Skin of body (tissue), 3 donors: ENCODE measurements at places on chromosomes 11 and 22. TPM values are rescaled to one million over a fixed set of nuclear protein-coding genes. Genes with fewer than 3 reads are reported as not detected.

DNA sequence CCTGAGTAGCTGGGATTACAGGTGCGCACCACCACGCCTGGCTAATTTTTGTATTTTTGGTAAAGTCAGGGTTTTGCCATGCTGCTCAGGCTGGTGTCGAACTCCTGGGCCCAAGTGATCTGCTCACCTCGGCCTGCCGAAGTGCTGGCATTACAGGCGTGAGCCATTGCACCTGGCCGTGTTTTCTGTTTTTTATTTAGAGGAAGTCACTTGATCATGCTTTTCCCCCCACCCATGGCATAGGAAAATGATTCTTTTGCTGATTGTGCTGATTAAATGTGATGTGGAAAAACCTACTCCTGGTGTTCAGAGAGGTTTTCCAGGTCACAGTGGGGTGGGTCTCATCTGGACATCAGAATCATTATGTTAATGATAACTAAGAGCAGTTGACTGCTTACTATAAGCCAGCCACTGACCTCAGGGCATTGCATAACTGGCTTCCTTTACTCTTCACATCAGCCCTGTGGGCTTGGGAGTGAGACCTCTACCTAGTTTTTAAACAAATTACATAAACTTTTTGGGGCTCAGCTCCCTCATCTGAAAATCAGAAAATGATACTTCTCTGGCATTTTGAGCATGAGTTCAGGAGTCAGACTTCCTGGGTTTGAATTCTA, 71.0 kb downstream of the PTPRJ start:
- DNase-seq: no peak

- no peak for DNase-seq
Observed at GRCh38 chr22:17767233-17768065, 6.8 kb downstream of the BID start.

- DNase-seq: peak; percentile 58
Observed at GRCh38 chr22:38398609-38399461, 56.2 kb downstream of the KCNJ4 start.

DNA sequence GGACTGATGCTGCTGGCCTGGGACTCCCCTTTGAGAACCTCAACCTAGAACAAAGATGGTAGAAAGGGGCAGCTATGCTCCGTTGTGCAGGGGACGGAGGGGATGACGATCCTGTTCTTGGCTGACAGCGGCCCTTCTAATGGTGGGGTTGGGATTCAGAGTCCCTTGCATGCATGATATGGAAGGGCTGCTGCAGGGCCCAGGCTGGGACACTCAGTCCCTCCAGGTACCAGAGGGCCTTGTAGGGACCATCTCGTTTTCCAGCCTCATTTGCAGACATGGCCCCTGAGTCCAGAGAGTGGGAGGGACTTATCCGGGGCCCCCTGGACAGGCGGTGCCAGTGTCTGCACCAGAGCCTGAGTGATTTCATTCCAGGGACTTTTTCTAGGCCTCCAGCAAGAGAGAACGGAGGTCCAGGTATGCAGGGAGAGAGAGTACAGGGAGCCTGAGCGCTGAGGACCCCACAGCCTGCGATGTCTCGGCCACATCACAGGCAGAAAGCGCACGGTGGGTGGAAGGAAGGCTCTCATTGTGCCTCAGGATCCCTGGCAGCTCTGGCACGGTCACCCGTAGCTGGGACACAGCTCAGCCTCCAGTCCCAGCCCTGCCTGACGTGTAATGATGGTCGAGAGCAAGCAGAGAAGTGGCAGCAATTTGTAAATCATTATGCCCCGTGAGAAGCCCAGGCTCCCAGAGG, 860.8 kb downstream of the TBC1D22A start:
- DNase-seq: no peak

DNA sequence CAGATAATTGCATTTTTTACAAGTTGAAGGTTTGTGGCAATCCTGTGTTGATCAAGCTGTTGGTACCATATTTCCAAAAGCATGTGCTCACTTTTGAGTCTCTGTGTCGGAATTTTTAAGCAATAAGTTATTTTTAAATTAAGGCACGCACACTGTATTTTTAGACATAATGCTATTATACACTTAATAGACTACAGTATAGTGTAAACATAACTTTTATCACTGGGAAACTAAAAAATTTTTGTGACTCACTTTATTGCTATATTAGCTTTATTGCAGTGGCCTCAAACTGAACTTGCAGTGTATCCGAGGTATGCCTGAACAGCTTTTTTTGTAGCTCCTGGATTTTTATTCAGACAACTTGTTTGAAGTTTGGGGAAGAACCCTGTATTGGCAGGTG, 31.3 kb upstream of the RRM1 start:
- DNase-seq: no peak

DNA sequence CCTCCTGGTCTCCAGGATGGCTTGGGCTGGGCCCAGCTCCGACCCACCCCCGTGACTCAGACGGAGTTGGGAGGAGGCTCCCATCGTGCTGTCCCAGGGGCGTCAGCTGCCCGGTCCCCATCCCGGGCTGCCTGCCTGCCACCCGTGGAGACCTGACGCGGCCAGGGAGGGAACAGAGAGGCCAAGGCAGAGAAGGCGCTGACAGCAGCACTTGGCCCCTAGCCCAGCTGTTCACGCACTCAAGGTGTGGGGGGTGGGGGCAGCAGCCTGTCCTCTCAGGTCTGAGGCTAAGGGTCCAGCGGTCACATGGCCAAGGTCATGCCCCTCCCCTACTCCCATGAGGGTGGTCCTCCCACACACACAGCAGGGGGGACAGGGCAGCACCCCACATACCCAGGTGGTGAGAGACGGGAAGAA, 48.6 kb downstream of the ELFN2 start:
- DNase-seq: no peak

DNA sequence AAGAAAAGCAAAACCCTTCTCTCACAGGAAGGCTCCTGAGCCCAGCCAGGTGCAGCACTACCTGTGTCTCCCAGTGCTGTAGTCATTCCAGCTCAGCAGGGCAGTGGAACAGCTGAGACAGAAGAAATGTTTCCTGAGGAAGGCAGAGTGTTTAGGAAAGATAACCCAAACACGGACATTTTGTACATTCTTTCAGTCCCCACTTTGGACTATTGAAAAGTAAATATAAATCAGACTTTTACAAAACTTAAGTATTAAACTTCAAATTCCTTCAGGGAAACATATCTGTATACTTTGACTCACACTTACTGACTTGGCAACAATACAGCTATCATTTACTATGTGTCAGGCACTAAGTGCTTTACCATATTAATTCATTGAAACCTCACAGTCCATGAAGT, 40.4 kb downstream of the RRAS2 start:
- DNase-seq: no peak

DNA sequence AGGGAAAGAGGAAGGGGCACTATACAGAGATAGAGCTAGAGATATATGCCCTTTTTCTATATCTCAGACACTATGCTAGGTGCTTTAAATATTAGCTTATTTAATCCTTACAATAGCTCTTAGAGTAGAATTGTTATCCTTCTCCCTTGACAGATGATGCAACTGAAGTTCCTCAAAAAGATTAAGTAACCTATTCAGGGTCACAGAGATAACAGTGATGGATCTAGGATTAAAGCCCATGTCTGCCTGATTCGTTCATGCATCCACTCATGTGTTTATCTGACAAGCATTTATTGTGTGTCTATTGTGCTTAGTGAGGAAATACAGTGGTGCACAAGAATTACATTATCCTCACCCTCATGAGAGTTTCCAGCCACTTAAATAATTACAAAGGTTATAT, 8.7 kb downstream of the CCDC83 start:
- no peak for DNase-seq

The RFPL3 gene
- not detected for total RNA-seq
